ENCODE measurements at places on chromosomes 2 and 18.

DNA sequence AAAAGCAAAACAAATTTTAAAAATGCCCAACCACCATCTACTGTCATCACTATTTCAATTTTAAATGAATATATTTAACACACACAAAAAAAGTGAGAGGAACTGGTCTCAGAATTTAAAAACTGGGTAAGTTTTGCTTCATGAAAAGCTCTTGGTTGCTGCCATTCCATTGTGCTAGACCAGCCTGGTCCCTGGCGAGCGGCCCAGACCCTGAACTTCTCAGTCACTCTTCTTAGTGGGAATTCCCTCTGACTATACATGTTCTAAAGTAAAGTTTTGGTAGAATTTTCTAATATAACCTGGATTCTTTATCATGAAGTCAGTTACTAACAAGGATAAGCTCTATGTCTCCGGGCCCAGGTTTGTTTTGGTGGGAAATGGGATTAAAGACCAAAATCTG, 34.8 kb upstream of the TMEM177 start:
- no peak for DNase-seq

DNA sequence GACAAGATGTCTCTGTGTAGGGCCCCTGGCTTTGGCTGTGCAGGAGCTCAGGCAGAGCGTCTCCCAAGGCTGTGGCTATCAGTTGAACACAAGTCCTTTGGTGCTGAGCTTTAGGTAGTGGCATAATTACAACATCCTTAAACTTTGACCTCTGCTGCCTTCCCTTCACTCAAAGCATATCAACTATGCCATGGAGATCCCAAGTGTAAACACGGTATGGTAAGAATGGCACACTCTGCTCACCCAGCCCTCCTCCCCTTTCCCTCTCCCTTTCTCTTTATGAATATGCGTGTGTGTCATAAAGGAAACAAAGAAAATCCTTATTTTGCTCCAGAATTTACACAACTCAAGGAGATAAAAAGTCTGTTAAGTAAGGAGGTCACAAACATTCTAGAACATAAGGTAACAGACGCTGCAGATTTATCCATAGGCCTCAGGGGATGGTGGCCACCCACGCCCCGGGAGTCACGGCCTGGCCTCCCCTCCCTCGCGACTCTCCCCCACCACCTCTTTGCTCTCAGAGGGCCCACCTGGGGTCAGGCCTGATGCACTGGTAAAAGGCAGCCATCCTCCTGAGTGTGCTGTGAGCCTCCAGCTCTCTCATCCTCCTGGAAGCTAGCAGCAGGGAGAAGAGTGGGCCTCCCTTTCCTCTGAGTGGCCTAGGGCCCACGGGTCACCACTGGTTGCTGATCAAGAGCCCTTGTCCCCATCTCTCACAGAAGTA, 67.3 kb downstream of the CRACDL start:
- DNase-seq, result no peak

- DNase-seq, result no peak
Measured at GRCh38 chr2:127371037-127371436, 16.7 kb downstream of the MAP3K2 start.

DNA sequence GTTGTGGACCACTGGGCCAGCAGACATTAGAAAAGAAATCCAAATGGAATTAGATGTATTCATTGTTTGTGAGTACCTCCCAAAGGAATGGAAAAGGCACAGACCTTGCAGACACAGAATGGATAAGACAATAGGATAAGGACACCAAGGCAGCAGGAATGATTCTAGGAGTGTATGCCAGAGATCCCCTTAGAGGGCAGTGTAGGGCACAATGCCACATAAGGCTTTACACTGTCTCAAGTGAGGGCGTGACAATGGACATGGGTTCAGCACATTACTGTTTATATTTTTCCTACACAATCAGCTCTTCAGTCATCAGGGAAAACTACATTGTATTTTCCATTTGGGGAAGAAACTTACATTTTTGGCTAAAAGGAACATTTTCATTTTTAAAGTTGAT, 250.9 kb downstream of the PTH2R start:
- DNase-seq, result peak; percentile 14

- DNase-seq, result no peak
Measured at GRCh38 chr2:112728378-112729175, 7.8 kb downstream of the NT5DC4 start.

- peak; percentile 28 for DNase-seq
Measured at GRCh38 chr2:25714740-25715139, 41.4 kb upstream of the DTNB start.

DNA sequence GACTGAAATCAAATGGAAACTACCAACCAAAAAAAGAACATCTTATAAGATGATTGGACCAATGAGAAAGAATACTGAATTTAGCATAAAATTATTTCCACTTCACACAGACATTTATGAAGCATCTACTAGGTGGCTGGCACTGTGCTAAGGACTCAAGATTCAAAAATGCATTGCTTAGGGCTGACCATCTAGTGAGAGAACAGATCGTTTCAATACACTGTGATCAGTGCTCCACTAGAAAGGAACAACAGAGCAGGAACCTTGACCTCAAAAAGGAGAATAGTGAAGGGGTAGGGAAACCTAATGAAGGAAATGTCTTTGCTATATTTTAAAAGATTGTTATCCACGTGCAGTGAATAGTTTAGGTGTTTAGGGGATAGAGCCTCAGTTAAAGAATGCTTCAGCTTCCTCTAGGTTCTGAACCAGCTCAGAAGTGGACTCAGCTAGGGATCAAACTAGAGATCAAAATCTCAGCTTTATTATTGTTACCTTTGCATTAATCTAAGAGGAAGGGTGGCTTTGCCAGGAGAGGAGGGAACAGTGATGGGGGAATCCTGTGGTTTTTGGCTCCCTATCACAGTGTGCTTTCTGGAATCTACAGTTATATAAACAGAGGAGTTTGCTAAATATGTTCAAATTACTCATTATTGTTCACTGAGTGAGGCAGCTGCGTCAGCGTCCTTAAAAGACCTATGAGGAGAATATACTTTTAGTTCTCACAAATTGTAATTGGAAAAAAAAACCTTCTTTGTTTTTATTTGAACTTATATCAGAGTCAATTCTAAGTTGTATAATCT, 16.2 kb upstream of the BBS5 start:
- DNase-seq, result no peak

GRCh38 chr18:71075147-71075546, 786.3 kb downstream of the SOCS6 start:
- DNase-seq, result no peak

DNA sequence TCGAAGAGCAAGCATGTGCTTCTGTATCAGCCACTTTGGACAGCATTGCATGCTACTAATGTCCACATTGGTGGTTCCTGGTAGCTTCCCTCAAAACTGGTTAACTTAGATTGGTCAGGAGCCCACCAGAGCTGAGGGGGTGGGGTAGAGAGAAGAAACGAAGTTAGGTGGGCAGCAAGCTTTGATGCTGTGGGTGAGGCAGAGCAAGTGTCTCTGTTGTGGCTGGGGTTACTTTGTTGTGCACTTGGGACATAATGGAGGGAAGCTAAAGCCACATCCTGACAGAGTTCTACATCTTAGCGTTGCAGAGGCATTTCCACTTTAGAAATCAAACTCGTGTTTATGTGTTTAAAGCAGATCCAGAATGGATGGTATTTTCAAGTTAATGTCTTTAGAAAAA, 82.7 kb downstream of the FAM168B start:
- DNase-seq, result no peak

- no peak for DNase-seq
Measured at GRCh38 chr18:36589857-36590543, 238.8 kb downstream of the TPGS2 start.

DNA sequence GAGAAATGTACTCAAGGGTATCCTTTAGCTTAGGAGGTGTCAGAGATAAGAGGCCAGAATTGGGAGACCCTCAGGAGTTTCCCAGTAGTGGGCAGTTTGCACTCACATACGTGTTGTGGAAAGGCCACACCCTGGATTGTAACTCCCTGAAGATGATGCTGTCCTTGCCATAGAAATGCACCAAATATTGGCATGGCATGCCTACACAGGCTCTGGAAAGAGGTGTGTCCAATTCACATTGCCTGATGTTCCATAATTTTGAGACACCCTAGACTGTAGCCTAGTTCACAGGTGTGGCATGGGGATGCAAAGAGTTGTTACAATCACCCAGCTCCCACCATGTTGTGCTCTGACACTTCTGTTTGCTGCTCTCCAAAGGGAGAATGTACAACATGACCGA, 271.9 kb downstream of the CCDC85A start:
- DNase-seq, result no peak

GRCh38 chr2:43345391-43345813, 119.0 kb upstream of the ZFP36L2 start:
- DNase-seq, result no peak

DNA sequence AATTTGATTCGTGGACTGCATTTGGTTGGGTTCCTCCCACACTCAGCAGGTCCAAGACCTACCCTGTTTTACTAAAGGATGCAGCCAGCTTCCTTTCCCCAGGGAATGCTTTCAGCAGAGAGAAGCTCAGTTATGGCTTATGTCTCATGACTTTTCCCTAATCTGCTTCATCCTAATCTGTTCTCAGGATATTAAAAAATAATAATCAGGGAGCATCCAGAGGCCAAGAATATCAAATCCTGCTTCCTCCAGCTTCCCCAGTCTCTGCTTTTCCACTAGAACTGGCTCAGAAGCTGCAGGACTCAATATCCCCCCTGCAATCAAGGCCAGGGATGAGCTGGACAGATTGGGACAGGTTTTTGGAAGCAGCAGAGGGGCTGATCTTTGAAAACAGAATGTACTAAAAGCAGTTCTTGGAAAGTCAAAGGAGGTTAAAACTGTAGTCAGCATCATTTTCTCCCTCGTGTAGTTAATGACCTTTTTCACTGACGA, 326.9 kb upstream of the TNP1 start:
- DNase-seq, result no peak

DNA sequence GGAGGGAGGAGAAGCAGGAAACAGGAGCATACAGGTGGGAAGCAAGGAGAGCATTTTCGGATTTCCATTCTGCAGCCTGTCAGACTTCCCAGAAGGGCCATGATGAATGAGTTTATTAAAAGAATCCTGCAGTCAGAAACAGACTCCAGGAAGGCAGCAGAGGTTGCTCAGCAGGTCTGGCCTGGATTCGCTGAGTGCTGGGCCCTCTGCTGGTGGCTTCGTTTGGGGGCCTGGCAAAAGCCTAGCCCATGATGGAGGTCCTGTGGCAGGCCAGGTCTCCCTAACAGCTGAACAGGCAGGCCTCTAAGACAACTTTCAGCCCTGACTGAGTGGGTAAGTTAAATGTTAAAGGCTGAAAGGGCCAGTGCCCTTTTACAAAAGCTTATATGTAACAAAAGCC, 108.2 kb upstream of the CAPN13 start:
- DNase-seq, result peak; percentile 8

GRCh38 chr18:33440060-33441043, at the start of gene CCDC178:
CCDC178 (minus strand) TSS chr18:33440721; CDS start chr18:33412088, 28,633 bp downstream.
- no peak for DNase-seq

DNA sequence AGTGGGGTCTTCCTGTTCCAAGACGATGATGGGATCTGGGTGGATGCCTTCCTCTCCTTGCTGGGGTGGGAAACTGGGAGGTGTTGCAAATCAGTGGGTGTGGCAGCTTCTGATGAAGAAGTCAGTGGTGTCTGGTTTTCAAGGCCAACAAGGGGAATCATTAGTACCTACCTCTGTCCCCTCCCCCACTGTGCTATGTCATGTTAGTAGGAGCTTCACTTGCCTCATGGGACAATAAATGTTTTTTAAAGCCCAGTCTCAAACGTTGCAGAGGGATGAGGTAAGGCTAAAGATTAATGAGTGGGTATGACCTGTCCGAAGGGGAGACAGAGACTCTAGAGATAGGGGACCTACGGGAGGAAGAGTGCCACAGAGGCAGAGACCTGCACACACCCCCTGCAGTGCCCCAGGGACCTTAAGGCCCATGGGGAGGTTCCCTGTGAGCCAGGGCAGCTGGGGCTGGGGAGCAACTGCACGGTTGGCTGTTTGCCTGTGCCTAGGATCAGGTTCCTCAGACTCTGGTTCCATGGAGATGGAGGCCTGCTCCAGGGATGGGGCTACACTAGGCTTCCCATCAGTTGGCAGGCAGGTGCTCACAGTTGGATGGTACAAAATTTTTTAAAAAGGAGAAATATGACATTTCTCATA, 37.8 kb upstream of the SLC1A4 start:
- DNase-seq, result no peak

- DNase-seq, result no peak
Measured at GRCh38 chr2:95240556-95240955, 33.2 kb downstream of the ZNF892 start.

DNA sequence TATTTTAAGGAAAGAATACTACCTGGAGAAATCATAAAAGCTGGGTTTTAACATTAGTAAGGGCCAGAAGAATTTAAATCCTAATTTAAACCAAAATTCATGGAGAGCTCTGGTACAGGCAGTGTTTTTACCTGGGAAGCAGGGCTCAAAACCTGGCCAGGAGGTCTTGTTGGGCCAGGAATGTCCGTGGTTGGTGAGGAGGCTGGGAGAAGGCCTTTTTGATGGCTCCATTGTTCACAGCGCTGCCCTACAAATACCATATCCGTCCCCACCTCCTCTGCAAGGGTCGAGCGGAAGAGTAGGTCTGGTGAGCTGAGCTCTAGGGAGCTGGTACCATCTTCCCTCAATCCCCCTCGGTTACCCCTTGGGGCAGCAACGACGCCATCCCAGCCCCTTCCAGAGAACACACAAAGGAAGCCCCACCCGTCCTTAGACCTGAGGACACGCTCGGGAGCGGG, 10.9 kb upstream of the HOXD1 start:
- peak; percentile 51 for DNase-seq

DNA sequence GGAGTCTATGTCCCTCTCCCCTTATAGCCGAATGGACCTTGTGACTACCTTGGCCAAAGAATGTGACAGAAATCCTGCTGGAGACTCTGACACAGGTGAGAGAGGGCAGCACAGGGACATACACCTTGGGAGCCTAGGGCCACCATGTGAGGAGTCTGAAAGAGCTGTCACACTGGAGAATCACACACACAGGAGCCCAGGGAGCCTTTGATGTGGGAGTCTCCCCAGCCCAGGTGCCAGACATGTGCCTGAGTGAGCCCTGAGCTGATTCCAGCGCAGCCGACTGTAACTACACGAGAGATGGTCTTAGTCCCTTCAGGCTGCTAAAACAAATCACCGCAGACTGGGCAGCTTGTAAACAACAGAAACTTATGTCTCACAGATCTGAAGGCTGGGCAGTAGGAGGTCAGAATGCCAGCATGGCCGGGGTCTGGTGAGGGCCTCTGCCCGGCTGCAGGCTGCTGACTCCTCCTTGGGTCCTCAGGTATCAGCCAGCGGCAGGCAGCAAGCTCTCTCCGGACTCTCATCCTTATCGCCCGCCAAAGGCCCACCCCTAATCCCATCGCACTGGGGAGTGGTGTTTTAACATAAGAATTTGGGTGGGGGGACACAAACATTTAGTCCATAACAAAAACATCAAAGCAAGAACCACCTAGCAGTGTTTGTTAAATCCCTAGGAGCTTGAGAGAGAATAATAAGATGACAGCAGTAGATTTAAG, 63.8 kb upstream of the GPR45 start:
- DNase-seq, result peak; percentile 52
